ENCODE measurements at places on chromosomes 11 and 22.

- no peak for DNase-seq
These were observed 81.4 kb downstream of the TBC1D22A start for GRCh38 chr22:46843821-46844255.

DNA sequence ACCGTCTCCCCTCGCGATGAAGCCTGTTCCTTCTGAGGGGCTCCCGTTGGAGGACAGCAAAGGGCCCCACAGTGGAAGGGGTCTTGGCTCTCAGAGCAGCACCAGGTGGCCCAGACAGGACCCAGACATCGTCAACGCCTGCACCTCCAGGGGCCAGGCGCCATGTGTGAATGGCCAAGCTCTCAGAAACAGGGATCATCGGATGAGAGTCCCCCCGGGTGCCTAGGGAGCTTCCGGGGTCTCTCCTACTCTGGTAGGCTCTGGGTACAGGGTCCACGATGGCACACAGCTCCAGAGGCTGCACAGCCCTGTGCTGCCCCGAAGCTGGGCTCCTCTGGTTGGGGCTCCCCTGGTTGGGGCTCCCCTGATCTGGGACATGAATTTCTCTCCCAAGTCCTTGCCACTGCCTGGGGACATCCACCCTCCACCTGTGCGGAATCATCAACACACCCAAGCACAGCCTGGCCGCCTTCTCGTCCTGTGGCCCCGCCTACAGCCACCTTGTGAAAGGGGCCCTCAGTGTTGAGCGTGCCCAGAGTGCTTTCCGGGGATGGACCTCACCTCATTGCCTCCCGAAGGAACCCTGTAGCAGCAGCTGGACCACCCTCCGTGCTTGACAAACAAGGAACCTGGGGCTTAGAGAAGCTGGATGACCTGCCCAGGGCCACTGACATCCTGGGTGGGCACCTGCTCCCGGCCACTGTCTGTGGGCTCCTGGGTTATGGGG lies 929.0 kb downstream of the BRD1 start:
- no peak for DNase-seq

GRCh38 chr22:30829901-30830550 lies 135.4 kb downstream of the OSBP2 start:
- DNase-seq: peak; percentile 94

GRCh38 chr22:48535868-48536540 lies 1291.7 kb downstream of the BRD1 start:
- DNase-seq: no peak

GRCh38 chr11:73172992-73173656 lies 31.0 kb upstream of the FCHSD2 start:
- no peak for DNase-seq

GRCh38 chr11:47572715-47573255 lies 6.0 kb downstream of the KBTBD4 start:
- no peak for DNase-seq

DNA sequence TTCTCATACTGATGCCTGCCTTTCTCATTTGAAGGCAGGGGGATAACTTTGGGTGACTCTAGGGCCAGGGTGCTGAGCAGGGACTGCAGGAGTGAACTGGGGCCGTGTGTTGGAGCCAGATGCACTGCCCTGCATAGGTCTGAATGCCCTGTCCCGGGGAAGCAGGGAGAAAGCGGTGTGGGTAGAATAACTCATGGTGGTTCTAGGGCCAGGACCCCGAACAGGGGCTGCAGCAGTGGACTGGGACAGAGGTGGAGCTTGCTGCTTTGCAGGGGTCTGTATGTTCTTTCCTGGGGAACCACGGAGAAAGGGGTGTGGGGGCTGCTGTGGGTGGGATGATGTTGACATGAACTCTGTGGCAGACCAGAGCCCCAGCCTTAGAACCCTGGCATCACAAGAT lies 52.9 kb downstream of the GAB4 start:
- no peak for DNase-seq

All from fibroblast of skin of right quadriceps (primary cell).